NCI-H1417 treated with DMSO at 0.1 percent for 48 hours (cell line): ENCODE measurements at places on chromosomes 3 and 15.

GRCh38 chr15:69074843-69075224 lies 60.3 kb downstream of the NOX5 start:
- DNase-seq: peak; percentile 30

GRCh38 chr15:57538821-57539220 lies 52.9 kb upstream of the MYZAP start:
- DNase-seq: no peak

GRCh38 chr3:192727032-192727847 lies at the start of gene FGF12:
TSS of gene FGF12 (minus strand) at chr3:192727541.
- peak; percentile 54 for DNase-seq

DNA sequence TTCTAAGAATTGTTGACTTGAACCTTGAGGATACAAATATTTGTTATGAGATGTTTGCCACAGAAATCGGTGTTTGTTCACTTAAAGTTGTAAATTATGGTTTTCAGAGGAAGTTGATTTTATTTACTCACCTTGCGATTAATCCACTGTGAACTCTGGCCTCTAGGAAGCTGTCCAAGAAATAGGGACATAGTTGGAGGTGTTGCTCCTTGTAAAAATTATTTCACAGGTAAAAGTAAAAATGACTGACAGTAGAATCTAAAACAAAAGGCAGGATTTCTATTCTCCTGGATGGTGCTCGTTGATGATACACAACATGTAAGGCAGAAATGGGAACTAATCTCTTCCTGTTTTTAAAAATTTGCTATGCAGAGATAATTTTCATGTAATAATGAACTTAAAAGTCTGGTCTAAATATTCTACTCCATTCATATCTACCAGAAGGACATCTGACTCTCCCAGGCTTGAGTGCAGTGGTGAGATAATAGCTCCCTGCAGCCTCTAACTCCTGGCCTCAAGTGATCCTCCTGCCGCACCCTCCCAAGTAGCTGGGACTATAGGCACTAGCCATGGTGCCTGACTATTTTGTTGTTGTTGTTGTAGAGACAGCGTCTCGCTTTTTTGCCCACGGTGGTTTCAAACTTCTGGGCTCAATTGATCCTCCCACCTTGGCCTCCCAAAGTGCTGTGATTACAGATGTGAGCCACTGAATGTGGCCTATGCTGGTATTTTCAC lies 17.1 kb upstream of the LZTFL1 start:
- DNase-seq: no peak

- DNase-seq: no peak
Observed at GRCh38 chr3:14725564-14726440, 50.9 kb downstream of the C3orf20 start.

DNA sequence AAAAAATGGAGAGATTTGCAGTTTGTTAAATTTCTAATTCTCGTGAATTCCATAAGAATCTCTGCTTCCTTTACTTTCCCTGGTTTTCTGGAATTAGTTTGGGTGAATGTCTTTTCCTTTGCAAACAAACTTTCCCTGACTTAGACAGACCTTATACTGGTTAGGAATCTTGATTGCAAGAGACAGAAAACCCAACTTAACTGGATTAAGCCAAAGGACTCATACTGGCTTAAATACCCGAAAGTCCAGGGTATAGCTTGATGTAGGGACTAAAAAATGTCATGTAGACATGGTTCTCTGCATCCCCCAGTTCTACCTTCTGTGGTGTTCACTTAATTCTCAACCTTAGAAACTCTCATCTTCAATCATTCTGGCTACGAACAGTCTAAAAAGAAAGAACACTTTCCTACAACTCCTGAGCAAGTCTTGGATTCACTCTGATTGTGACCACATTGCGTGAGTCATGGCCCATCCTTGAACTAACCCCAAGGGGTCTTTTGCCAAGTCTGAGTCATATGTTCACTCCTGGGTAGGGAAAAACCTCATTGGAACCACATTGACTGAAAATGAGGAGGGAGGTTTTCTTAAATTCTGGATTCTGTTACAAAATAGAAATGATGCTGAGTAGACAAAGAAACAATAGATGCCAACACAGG lies 136.0 kb upstream of the DAZL start:
- no peak for DNase-seq

DNA sequence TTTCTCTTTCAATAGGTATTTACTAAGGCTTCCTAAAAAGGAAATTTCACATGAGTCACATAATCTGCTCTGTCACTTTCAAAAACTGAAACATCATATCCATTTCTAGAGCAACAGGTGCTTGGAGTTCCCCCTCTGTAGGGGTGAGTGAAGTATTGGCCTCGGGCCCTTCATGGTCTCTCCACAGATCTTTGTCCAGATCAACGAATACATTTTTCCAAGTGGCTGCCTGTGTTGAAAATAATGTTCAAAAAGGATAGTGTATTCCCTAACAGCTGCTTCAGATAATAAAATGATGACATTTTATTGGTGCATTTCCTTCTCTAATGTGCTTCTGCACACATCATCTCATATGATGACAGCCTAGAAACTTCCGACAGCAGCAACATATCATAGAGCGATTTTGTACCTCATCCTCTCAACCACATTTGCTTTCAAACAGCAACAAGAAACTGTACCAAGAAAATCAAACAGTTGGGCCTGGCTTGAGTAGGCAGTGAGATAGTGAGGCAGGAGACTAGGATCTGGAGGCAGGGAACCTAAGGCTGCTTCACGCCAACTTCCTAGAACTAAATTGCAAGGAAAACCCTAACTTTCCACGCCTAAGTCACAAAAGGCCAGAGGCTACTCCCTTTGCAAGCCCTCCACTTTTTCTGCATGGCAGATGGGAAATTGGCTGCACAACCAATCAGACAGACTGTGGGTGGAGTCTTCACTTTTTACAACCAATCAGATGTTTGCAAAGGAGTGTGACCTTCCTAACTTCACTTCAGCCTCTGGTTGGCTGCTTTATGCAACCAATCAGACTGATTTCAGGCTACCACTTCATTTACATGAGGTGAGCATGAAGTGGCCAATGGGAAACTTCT lies 340.2 kb downstream of the LRRC3B start:
- no peak for DNase-seq

DNA sequence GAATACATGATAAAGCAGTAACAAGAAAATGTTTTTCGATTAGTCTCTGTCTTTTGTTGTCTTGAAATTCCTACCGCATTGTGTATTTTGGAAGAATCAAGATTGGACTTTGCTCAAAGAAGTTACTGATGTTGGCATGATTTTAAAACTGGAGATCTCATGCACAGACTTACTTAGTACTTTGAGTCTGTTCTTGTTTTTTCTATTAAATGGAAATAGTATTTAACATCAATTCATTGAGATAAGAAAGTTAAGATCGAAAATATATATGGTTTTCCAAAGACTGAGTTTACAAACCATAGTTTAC lies 2.6 kb downstream of the ABHD10 start:
- no peak for DNase-seq

DNA sequence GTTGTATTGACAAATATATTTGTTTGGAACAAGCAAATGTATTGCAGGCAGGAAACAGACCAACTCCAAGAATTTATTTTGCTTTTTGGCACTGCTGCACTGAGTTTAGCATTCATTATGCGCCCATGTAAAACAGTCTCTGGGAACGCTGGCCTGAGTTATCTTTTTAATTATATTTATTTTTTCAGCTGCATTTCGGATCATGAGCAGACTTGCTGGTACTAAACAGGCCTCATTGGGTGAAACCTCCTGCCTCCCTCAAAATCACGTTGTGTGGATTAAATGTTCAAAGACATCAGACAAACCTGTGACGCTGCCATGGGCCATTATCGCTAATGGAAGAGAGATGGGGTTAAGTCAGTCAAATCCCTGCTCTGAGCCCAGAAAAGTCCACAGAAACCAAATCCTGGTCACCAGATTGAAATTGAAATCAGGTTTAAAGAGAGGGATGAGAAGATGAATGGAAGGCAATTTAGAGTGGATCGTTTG lies 511.1 kb upstream of the PROK2 start:
- DNase-seq: no peak

GRCh38 chr3:29747991-29748390 lies 467.1 kb downstream of the RBMS3 start:
- no peak for DNase-seq

DNA sequence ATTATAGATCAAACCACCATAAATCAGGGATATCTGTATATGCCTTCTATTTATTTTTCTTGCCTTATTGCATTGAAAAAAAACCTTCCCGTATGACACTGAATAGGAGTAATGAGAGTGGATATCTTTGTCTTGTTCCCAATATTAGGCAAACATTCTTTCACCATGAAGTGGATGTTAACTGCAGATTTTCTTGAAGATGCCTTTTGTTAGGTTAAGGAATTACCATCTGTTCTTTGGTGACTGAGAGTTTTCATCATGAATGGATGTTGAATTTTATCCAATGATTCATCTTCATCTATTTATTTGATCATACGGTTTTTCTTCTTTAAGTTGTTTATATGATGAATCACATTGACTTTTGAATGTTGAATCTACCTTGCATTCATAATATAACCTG lies 47.1 kb upstream of the MECOM start:
- DNase-seq: no peak

- no peak for DNase-seq
Observed at GRCh38 chr3:178500631-178501030, 35.6 kb upstream of the KCNMB2 start.

GRCh38 chr15:93415576-93415975 lies 326.6 kb upstream of the RGMA start:
- DNase-seq: no peak

DNA sequence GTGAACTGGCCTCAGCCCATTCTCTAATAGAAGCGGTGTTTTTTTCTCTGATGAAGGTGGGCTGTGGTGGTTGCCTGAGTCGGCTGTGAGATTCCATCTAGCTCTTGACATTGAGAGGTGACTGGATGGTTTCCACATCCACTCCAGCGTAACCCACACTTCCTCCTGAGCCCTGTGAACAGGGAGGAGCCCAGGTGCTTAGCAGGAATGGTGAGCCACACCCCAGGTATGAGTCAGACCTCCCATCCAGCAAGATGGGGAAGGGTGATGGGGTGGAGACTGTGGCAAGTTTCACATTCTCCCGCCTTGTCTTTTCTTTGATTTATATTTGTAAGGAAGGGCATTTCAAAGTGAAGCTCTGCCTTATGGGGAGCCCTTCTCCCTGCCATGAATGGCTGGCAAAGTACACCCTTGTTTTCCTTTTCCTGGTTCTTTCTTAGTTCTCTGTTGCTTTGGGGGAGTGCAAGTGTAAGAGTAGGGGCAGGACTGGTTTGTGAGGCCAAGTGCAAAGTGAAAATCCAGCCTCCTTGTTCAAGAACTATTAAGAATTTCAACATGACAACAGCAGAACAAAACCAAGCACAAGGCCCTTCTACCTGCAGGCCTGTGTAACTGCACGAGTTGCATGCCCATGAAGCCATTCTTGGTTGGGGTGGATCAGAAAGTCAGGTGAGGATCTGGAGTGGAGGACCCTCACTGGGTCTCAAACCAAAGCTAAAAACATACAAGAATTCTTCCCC lies 4.6 kb upstream of the TPRG1 start:
- DNase-seq: no peak

GRCh38 chr3:150737874-150738679 lies 24.9 kb downstream of the SIAH2 start:
- DNase-seq: no peak

- no peak for DNase-seq
Observed at GRCh38 chr3:123394391-123395020, 54.4 kb downstream of the ADCY5 start.

GRCh38 chr3:8873740-8874139 lies 89.5 kb downstream of the RAD18 start:
- no peak for DNase-seq

DNA sequence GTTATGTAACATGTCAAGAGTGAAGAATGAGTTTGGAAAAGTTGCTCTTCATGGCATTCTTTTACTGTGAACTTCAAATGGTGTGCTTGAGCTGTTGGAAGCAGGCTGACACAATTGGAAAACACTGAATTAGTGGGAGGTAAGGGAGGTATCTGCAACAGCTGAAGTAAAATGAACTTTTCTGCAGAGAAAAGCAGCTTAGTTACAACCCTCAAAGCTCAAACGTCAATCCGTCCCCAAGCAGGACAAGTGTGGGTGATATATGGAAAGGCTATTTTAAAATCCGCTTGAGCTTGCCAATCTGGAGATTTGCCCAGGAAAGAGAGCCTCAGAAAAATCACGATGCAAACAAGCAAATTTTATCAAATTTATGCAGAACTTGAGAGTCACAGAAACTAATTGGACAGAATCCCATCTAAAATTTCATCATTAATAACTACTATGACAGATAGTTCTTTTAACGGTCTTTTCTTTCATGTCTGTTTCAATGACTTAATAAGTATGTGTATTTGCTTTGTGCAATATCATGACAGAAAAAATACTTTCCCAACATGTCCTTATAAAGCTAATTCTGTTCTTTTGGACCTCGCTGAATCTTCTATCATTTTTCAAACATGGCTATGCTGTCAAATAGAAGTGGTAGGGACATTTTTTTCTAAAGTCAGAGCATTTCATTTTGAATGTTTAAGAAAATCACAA lies 266.6 kb upstream of the SLITRK3 start:
- DNase-seq: no peak

DNA sequence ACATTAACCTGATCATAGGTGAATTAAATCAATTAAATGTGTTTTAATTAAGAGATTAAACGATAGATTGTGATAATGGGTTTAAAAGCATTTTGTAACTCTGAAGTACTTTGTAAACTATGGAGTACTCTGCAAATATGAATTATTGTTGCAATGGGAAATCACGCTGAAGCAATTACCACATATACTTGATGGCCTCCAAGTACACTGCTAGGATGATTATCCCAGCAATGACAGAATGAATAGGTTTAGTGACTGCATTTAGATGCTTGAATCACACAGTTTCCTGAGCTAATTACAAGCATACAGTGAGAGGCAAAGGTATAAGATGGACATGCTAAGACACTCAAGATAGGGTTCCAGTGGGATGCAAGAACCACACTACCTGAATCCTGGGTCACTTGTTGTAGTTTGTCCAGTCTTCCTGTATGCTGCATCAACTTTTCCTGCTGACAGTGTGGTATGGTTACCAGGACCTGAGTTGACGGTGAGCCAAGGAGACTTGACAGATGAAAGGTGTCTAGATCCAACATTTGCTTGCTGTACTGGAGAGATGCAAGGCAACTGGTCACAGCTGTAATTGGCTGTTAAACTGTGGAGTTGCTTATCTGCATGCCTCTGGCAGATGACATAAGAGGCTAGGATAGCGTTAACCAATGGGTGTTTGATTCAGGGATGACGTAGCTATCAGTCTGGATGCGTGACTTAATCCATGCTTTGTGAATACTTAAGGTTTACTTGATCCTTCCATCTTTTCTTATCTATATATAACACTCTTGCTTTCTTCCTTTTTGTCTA lies 38.0 kb downstream of the RNF13 start:
- no peak for DNase-seq

GRCh38 chr15:83289160-83289559 lies 4.7 kb upstream of the BNC1 start:
- no peak for DNase-seq
